ENCODE measurements at places on chromosomes 5 and 9. TPM values are rescaled to one million over a fixed set of nuclear protein-coding genes. Genes with fewer than 3 reads are reported as not detected.

GRCh38 chr5:169350016-169350415, 49.1 kb upstream of the SLIT3 start:
- no peak for DNase-seq

DNA sequence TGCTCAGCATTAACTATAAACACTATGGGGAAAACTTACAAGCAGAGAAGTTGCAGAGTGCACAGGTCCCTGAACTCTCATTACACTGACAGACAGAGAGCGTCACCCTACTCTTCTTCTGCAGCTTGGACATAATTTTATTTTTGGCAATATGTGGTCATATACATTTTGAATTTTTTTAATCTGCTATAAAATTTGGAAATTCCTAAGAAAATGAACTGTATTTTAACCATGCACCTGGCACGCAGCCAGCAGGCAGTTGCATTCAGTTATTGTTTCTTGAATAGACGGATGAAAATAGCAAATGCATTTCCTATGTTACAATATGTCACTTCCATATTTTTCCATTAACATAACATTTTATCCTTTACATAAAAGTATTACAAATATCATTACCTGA, 100.2 kb downstream of the SLC25A46 start:
- DNase-seq = no peak

GRCh38 chr5:4019009-4019769, 423.6 kb downstream of the IRX1 start:
- DNase-seq = no peak

DNA sequence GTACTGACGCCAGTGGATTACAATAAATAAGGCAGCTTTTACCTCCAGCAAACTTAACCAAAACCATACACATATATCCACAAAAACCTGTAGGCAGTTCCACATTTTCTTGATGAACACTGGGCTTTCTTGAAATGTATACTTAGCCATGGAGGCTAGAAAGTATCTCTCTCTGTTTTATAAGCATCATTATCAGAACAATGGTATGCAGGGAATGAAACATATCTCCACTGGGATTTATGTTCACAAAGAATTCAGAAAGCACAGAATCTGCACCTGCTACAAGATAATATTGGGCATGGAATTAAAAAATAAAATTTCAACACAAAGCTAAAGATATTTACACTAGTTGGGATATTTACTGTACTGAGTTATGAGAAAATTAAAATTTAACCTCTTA, 126.1 kb upstream of the RASA1 start:
- no peak for DNase-seq

GRCh38 chr5:72722792-72723452, 93.5 kb upstream of the TNPO1 start:
- no peak for DNase-seq

- DNase-seq = no peak
These were observed 51.3 kb downstream of the LMX1B start for GRCh38 chr9:126664900-126665643.

DNA sequence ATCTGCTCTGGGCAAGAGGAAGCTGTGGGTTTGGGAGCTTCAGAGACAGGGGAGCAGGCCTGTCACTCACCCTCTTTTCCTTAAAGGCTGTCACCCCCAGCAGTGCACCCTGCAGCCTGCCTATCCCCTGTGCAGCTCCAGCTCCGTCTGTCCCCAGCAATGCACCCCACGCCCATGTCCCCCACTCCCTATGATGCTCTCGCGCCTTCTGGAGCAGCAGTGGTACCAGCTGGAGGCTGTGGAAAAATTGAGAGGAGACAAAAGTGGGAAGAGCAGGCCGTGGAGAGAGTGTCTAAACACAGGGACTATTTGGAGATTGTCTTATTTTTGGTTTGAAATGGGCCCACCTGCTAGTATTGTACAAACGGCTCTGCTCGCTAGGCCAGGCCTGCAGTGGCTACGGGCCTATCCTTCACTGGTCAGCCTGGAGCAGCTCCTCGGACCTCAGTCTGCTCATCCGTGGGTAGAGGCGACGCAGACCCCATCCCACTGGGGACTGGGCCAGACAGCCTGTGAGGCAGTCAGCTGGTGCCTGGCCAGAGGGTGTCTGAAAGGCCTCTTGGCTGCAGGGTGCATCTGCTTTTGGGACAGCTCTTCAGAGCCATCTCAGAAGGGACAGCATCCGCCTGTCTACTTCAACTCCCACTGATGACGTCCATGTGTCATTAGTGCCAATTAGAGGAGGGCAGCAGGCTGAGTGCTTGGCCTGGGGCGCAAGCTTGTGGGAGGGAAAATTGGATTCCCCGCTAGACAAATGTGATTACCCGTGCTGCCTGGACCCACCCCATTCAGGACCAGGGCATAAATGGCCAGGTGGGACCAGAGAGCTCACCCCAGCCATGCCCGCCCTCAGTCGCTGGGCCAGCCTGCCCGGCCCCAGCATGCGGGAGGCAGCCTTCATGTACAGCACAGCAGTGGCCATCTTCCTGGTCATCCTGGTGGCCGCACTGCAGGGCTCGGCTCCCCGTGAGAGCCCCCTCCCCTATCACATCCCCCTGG, at the start of gene DBH:
TSS of gene DBH (plus strand) at position 831 of the 999 bp plus-strand sequence. CDS start at position 840, 9 bp downstream.
- DNase-seq = no peak

DNA sequence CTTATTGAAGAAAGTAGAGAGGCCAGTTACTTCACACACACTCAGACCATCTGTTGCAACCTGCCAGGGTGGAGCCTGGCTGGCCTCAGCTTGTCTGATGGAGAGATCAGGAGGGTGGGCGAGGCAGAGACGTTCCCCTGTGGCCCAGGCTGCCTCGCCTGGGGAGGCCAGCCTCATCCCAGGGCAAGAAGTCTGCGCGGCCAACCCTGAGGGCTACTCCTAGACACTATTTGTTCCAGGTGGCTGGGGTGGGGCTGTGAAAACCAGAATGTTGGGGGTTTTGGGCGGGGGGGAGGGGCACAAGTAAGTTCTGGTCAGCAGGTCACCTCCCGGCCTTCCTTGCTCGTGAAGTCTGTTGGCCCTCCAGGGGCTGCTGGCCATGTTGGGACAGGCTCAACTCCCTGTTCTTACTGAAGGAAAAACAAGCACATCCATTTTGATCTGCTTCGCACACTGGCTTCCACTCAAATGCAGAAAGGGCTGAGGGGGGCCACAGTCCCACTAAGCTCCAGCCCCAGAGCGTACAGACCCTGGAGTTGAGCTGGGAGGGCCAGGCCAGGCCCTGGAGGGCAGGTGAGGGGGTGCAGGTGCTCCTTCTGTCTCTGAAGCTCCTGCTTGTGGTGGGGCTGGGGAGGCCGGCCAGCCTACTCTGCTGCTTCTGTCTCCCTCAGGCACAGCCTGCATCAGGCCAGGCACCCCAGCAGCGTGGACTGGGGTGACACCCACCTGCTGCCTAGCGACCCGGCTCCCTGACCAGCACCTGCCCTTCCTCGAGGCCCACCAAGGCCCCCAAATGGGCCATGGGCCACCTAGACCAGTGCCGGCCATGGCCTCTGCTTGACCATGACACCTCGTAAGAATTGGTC, 46.6 kb downstream of the SECISBP2 start:
- no peak for DNase-seq

GRCh38 chr5:143659599-143660238, 152.2 kb upstream of the HMHB1 start:
- no peak for DNase-seq

GRCh38 chr5:149432911-149433401, 53.9 kb upstream of the IL17B start:
- no peak for DNase-seq

GRCh38 chr5:109705596-109705995, 15.9 kb downstream of the MAN2A1 start:
- DNase-seq = no peak

DNA sequence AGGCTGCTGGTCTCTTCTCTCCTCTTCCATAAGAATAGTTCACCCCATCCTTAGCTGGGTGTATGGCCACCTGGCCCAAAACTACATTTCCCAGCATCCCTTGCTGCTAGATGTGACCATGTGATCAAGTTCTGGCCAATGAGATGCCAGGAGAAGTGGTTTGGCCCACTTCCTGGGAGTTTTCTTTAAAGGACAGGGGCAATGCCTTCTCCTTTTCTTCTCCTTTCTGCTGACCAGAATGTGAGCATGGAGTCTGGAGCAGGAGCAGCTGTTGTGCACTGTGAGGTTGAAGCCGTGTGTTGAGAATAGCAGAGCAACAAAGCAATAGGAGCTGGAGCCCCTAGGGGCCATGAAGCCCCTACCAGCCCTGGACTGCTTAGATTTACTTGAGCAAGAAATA, 36.8 kb downstream of the C9orf50 start:
- peak; percentile 69 for DNase-seq

DNA sequence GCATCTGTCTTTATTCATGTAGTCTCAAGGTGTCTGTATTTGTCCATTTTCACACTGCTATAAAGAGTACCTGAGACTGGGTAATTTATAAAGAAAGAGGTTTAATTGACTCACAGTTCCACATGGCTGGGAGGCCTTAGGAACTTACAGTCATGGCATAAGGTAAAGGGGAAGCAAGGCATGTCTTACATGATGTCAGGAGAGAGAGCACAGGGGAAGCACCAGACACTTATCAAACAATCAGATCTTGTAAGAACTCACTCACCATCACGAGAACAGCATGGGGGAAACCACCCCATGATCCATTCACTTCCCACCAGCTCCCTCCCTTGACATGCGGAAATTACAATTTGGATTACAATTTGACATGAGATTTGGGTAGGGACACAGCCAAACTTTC, 44.2 kb downstream of the NLN start:
- DNase-seq = no peak

DNA sequence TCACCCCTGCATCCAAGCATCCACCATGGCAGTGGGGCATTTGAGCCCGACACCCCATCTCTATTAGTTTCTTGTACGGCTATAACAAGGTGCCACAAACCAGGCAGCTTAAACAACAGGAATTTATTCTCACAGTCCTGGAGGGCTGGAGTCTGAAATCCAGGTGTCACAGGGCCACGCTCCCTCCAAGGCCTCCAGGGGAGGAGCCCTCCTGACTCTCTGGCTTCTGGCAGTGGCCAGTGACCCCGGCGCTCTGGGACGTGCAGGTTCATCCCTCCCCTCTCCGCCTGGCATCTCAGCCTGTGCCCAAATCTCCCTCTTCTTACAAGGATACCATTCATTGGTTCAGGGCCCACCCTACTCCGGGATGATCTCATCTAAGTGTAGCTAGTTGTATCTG, 394.5 kb upstream of the IRX1 start:
- DNase-seq = no peak

DNA sequence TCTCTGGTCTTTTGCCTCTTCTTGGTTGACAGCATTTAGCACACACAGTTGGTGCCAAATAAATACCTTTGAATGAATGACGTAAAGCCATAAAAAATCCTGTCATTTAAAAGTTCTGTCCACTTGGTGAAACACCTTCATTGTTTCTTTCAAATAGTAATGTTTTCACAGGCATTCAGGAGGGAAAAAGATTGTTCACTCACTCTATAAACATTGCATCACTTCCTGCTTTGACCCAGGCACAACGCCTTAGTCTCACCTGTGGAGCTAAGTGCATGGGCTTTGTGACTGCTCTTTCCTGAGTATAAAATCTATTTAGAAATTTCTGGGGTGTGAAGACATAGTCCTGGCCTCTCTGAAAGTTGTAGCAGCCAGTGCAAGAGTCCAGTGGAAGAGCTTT, 88.9 kb upstream of the CXCL14 start:
- no peak for DNase-seq

DNA sequence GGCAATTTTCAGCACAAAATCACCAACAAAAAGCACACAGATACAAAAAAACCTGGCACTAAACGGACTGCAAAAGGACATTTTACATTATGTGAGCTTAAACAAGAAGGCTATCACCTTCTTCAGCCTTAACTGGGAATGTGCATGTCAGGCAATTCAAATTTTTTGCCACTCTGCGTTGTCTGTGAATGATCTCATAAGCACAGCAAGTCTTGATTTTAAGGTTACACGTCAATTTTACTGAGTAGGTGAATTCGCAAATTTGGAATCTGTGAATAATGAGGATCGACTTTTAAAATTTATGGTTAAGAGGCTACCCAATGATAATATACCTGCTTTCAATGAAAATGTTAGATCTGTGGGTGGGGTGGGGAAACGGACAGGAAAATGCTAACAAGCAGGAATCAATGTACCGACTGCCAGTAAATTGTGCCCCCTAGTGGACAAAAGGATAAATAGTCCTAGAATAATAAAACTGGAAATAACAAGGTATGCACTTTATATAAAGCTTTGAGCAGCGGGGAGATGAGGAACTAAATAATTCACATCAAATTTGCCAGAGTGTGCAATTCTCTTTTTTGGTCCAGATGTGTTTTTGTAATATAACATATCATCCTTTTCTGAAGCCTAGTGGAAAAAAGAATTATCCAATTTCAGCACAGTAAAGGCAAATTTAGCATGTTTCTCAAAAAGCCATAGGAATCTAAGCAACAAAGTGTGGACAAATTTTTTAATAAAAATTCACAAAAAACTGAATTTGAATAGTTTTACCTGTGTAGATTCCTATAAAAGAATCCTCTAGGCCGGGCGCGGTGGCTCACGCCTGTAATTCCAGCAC, 20.5 kb downstream of the EQTN start:
- DNase-seq = no peak

DNA sequence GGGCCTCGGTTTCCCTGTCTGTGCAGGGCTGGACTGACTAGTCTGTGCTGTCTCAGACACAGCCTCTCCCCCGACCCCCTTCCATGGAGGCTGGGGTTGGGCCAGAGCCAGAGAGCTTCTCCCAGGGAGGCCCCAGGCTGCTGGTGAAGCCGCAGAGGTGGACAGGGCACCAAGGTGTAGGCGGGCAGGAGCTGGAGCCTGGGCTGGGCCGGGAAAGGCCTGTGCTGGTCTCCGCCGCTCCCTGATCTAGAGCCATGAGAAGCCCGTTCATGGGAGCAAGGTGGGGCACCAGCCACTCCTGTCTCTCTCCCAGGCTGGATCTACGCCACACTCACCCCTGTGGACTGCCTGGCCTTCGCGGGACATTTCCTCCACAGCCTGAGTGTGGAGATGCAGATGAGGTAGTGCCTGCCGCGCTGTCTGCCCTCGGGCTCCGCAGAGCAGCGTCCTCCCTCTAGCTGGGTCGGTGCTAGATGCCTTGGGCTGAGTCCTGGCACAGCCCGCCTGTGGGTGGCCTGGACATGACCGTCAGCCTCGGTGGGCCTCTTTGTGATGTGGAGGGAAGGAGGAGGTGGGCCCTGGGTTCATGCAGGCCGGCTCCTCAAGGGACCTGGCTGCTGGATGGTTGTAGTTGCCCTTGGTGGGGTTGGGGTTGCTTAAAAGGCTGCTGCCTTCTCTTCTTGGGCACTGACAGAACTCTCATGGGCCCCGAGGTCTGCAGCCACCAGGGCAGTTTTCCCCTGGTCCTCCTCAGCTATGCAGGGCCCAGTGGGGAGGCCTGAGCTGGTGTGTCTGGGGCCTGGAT, 79.4 kb downstream of the PHF2 start:
- peak; percentile 35 for DNase-seq

The IL12B gene
- not detected for total RNA-seq

The ADRA1B gene
- 3.8 TPM for total RNA-seq

The PRLR gene
- 3.2 TPM for total RNA-seq

The PCDHA2 gene
- not detected for total RNA-seq

The CKS2 gene
- 16.6 TPM for total RNA-seq

The TMEM267 gene
- 12.7 TPM for total RNA-seq

The PITX1 gene
- total RNA-seq = 0.47 TPM

The HAVCR1 gene
- total RNA-seq = not detected

The ACO1 gene
- 33.6 TPM for total RNA-seq

The NNT gene
- total RNA-seq = 70.9 TPM

The PFN3 gene
- total RNA-seq = not detected
